ENCODE measurements at places on chromosomes 5 and 9.

DNA sequence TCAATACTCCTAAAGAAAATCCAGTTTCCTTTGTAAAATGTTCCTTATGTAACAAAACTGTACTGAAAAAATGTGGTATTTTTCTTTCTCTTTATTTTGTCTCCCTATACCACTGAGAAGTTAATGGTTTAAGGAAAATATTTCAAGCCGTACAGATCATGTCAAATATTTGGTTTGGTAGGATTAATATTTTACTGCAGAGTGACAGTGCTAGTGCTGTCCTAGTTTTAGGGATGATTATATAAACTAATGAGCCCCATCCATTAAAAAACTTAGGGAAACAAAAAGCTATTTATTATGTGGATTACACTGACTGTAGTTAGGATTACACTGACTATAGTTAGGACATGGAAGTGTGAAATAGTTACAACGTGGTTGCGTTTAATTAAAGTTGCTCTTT lies 209.1 kb downstream of the CD180 start:
- DNase-seq = no peak

- DNase-seq = no peak
Observed at GRCh38 chr5:149559706-149560105, 8.5 kb upstream of the CSNK1A1 start.

- DNase-seq = no peak
Observed at GRCh38 chr5:53826504-53826903, 266.1 kb downstream of the NDUFS4 start.

- no peak for DNase-seq
Observed at GRCh38 chr5:112848116-112848811, 12.8 kb upstream of the SRP19 start.

GRCh38 chr5:135643881-135644766 lies 65.3 kb upstream of the CXCL14 start:
- DNase-seq = no peak

- no peak for DNase-seq
Observed at GRCh38 chr5:10631316-10631996, 67.6 kb downstream of the ANKRD33B start.

GRCh38 chr5:82351754-82352145 lies 73.6 kb upstream of the RPS23 start:
- DNase-seq = peak; percentile 66

- no peak for DNase-seq
Observed at GRCh38 chr5:32290922-32291321, 21.8 kb downstream of the MTMR12 start.

- no peak for DNase-seq
Observed at GRCh38 chr5:171776770-171777759, 8.6 kb upstream of the SMIM23 start.

GRCh38 chr5:58477760-58478376 lies 13.4 kb upstream of the GAPT start:
- no peak for DNase-seq

GRCh38 chr5:66742896-66743247 lies 146.7 kb downstream of the MAST4 start:
- no peak for DNase-seq

DNA sequence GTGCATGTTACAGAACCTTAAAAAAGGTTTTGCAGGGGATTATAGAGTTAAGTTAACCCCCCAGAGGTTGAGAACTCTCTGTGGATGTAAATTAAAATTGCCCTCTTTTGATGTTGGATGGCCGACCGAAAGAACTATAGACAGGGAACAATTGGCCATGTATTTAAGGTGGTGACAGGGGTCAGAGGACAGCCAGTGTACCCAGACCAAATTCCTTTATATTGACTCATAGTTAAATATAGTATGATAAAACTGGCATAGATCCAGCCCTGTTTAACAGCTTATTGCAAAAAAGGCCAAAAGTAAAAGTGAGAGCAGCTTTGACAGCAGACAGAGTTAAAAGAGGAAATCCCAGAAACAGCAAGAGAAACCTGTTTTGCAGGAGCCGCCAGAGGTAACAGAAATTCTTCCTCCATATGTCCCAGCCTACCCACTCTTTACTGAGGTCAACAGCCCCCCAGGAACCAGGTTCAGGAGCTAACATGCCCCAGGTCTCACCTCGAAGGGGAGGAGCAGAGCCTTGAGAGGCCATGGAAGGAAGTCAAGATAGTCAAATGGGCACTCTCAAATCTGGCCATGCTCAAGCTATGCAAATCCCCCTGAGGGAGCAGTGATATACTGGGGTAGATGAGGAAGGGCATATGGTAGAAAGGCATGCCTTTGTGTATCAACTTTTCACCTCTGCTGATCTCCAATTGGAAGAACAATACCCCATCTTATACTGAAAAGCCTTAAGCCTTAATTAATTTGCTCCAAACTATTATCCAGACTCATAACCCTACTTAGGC lies 156.4 kb upstream of the COX7C start:
- no peak for DNase-seq

- no peak for DNase-seq
Observed at GRCh38 chr5:139043157-139043905, 154.8 kb downstream of the SIL1 start.

GRCh38 chr5:9661316-9662015 lies 31.3 kb upstream of the TAS2R1 start:
- no peak for DNase-seq

DNA sequence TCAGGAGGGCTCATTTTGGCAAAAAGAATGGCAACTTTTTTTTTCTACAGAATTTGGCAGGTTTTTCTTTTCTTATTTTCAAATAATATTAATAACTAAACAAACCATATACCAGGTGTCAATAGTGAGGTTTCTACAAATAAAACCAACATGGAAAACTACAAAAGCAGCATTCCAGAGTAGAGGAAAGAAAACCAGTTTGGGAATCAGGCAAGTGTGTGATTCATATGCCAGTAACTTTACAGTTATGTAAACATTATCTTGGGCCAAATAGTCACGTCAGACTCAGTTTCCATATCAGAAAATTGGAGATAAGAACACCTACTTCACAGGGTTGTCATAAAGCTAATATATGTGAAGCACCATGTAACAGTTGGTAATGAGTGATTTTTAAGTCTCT lies 51.7 kb downstream of the FBXW11 start:
- no peak for DNase-seq

DNA sequence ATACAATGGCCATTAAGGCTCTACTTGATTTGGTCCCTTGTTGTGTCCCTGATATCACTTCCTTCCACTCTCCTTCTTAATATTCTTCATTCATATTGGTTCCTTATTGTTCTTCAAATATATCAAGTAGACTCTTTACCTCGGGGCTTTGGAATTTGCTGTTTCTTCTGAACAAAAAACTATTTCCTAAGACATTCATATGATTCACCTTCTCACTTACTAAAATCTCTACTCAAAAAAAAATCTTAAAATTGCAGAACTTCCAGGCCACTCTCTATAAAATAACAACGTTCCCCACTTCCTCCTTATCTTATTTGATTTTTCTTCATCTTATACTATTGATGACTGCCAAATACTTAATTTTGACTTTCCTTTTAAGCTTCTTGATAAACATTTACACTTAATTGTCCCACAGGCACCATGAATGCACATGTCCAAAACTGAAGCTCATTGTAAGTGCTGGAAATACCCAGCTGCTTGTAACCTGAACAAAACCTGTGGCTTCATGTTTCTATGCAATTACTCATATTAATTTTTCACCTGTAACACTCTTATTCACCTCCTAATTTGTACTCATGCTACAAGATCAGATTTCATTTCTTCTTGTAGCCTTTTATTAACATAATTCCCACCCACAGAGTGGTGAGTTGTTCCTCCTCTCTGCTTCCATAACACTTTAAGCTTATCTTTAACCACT lies 58.4 kb upstream of the NUDT12 start:
- DNase-seq = no peak

GRCh38 chr9:137295238-137295811 lies 6.7 kb downstream of the NRARP start:
- peak; percentile 37 for DNase-seq

DNA sequence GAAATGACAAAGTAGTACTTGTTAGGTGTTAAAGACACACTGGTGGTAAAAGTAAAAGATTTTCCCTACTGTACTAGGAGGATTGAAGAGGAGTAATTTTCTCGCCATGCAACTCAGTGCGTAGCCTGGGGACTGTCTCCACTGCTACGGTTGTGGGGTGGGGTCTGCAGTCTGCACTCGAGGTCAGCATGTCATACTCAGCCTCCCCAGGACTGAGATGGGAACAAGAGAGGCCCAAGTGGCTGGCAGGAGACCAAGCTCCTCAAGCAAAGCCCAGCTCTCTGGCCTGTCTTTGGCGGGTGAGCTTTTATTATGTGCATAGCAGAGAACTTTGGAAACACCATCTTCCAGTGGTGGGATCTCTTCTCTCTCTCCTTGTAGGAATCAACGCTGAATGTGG lies 10.4 kb downstream of the NHP2 start:
- DNase-seq = no peak

DNA sequence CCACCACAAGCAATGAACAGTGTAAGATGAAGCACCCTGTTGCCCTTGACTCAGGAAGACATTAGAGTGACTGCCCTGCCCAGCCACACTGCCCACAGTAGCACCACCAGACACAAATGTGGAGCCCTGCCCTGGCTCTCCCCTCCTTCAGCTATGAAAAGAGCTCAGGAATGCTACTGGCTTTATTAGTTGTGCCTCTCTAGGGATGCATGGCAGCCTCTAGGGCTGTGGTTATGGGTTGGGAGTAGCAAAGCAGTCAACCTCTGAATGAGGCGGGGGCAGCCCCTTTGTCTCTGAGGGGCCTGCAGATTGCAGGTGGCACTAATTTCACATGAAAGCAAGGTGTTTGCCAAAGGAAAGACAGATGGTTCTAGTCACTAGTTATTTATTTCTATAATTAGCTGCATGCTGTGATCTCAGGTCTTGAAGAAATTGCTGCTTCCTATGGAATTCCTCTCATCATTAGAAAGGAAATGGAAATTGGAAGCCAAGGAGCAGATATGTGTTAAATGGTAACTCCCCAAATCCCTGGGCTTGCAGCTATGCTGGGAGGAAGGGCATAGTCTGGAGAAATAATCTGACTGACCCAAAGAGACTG lies 259.4 kb downstream of the TLR4 start:
- DNase-seq = no peak

DNA sequence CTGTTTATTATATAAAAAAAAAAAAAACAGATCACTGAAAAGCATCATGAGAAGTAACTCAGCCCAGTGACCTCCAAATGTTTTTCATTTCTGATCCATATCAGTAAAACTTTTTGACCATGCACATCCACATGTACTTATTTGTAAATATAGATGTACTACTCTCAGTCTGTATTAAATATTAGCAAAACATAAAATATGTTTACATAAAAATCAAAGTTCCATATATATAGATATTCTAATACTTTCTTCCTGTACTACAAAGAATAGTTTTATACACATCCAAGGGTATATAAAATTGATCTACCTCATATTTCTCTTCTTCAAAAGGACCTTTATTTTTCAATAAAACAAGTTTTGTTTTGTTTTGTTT lies 309.1 kb downstream of the RAB3C start:
- no peak for DNase-seq

- DNase-seq = no peak
Observed at GRCh38 chr9:74361508-74361907, 135.6 kb upstream of the RORB start.

- DNase-seq = no peak
Observed at GRCh38 chr5:90338712-90339372, 70.7 kb downstream of the CETN3 start.

DNA sequence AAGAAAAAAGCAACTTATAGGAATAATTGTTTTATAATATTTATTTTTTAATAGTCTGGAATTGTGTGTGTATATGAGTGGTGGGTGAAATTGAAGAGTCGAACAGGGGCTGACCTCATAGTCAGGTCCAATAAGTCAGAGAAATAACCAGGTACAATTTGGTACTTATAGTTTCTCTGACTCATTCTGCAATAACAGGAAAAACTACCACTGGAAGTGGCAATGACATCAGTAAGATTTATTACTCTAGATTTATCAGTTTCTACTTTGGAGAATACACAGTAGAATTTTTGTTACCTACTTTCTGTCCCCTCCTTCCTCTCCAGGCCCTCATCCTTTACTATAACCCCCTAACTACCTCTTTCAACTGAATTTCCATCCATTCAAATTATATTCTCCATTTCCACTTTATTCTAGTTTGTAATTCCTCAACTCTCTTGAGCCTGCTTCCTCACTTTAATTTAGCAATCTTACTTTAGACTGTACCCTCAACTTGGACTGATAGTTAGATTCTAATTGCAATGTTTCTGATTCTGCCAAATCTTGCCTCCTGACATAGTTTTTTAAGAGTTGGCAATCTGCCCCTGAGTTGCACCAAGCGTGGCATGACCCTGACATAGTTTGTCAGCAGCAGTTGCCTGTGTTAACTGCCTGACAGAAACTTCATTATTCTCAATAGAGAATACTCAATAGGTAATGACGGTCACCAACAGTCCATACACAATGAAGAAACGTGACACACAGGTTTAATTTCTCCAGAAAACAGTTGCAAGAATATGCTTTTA lies 475.3 kb upstream of the RIOK2 start:
- DNase-seq = no peak

GRCh38 chr5:38347040-38347763 lies 88.8 kb downstream of the EGFLAM start:
- DNase-seq = no peak

GRCh38 chr9:94867842-94868312 lies 141.4 kb downstream of the AOPEP start:
- no peak for DNase-seq

DNA sequence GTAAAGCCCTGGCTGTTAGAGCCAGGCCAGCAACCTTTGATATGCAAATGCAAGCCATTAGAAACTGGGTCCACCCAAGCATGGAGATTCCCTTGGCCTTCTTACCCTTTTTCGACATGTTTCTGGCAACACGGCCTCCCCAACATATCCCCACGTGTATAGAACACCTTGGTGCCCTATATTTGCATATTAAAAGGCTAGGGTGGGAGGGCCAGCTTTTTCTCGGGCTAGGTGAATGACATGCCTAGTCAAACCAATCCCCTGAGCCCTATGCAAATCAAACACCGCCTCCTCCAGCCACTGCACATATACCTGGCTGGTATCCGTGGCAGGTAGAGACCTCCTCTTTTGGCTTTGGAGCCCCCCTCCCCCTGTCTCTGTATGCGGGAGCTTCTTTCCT lies 55.6 kb upstream of the ZFR start:
- DNase-seq = no peak

All from CD8-positive, alpha-beta T cell (primary cell).